Motor neuron (in vitro differentiated cells): ENCODE measurements at places on chromosomes 2 and 18. TPM values are rescaled to one million over a fixed set of nuclear protein-coding genes. Genes with fewer than 3 reads are reported as not detected.

SCN2A gene
- total RNA-seq: 14.1 and 14.3 TPM in 2 replicates

C2orf78 gene
- total RNA-seq: 0.10 and 0.18 TPM in 2 replicates

GLS gene
- 46.4 and 47.6 TPM in 2 replicates for total RNA-seq

CCDC150 gene
- total RNA-seq: 16.4 and 17.7 TPM in 2 replicates

NOSTRIN gene
- total RNA-seq: 0.11 and 0.44 TPM in 2 replicates

CD207 gene
- total RNA-seq: 0.14 and 0.25 TPM in 2 replicates

AP1S3 gene
- 2.1 and 2.5 TPM in 2 replicates for total RNA-seq

NDUFAF7 gene
- 27.5 and 30.9 TPM in 2 replicates for total RNA-seq

CREG2 gene
- 12.7 and 14.9 TPM in 2 replicates for total RNA-seq

SPATA3 gene
- 0.23 TPM in 1 of 2 replicates, not detected in the other for total RNA-seq

GPD2 gene
- 1.2 and 2.3 TPM in 2 replicates for total RNA-seq

FER1L5 gene
- 0.58 and 0.62 TPM in 2 replicates for total RNA-seq

ICA1L gene
- total RNA-seq: 9.3 and 12.0 TPM in 2 replicates

C2orf15 gene
- total RNA-seq: 0.75 and 1.9 TPM in 2 replicates

CLHC1 gene
- 30.4 and 52.0 TPM in 2 replicates for total RNA-seq

TXNDC9 gene
- 44.7 and 51.7 TPM in 2 replicates for total RNA-seq

AGXT gene
- total RNA-seq: 1.5 TPM in 1 of 2 replicates, not detected in the other

KHK gene
- 5.0 and 5.4 TPM in 2 replicates for total RNA-seq

EXOC6B gene
- total RNA-seq: 24.9 and 25.2 TPM in 2 replicates

GALM gene
- 4.4 and 6.3 TPM in 2 replicates for total RNA-seq

POU3F3 gene
- total RNA-seq: 41.9 and 43.4 TPM in 2 replicates

SNORC gene
- 1.5 and 2.3 TPM in 2 replicates for total RNA-seq

ZNF385B gene
- total RNA-seq: 0.92 and 1.5 TPM in 2 replicates

PLA2R1 gene
- 31.2 and 39.8 TPM in 2 replicates for total RNA-seq

IL1B gene
- 30.0 and 30.7 TPM in 2 replicates for total RNA-seq

SH3RF3 gene
- total RNA-seq: 0.13 and 0.73 TPM in 2 replicates

TFCP2L1 gene
- 0.11 and 0.25 TPM in 2 replicates for total RNA-seq

CKAP2L gene
- total RNA-seq: 9.0 and 10.8 TPM in 2 replicates

TMEM163 gene
- 0.64 and 1.0 TPM in 2 replicates for total RNA-seq

LAMA1 gene
- 10.5 and 11.4 TPM in 2 replicates for total RNA-seq

NEMP2 gene
- 1.3 and 1.7 TPM in 2 replicates for total RNA-seq

SLC23A3 gene
- 0.14 and 0.45 TPM in 2 replicates for total RNA-seq

LGALSL gene
- 14.8 and 15.5 TPM in 2 replicates for total RNA-seq

PLGLB2 gene
- total RNA-seq: 0.97 and 1.8 TPM in 2 replicates
